ENCODE measurements at places on chromosomes 3 and 15.

DNA sequence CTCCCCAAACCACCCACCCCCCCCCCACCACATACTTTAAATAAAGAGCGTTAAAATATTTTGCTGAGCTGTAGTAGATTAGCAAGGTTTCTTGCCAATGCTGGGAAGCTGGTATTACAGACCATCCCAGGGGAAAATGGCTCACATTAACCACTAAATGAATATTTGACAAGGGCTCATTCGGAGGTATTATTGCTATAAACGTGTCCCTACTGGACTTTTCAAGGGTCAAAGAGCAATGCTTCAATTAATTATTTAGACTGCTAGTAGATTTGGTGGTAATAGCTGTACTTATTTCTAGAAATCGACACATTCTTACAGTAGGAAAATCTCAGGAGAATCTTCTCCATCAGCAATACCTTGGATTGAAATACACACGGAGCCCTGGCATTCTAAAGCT is 5.2 kb downstream of the SOX2 start:
- no peak for DNase-seq

DNA sequence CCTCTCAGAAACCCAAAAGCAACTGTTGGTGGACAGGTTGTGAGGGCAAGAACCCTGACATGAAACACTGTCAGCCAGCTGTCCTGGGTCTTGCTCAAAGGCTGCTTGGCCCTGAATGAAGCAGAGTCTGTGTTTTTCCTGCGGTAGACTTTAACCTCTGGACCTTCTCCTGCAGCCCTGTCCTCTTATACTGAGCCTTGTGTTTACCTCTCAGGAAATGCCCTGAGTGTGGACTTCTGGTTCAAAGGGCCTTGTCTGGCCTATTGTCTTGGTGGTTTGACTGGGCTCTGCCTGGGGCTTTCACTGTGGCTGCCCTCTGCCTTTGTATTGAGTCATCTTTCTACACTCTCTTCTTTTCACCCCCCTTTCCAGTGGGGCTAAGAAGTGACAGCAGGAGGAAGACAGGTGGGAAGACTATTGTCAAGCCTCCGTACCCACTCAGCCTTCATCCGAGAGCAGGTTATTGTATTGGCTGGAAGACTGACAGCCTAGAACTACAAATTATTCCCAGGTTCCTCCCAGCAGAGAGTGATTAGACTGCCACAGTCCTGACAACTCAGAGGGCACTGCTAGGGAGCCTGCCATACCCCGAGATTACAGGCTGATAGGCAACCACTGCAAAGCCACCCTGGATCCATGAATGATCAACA is 3.5 kb downstream of the SEC13 start:
- DNase-seq = no peak

DNA sequence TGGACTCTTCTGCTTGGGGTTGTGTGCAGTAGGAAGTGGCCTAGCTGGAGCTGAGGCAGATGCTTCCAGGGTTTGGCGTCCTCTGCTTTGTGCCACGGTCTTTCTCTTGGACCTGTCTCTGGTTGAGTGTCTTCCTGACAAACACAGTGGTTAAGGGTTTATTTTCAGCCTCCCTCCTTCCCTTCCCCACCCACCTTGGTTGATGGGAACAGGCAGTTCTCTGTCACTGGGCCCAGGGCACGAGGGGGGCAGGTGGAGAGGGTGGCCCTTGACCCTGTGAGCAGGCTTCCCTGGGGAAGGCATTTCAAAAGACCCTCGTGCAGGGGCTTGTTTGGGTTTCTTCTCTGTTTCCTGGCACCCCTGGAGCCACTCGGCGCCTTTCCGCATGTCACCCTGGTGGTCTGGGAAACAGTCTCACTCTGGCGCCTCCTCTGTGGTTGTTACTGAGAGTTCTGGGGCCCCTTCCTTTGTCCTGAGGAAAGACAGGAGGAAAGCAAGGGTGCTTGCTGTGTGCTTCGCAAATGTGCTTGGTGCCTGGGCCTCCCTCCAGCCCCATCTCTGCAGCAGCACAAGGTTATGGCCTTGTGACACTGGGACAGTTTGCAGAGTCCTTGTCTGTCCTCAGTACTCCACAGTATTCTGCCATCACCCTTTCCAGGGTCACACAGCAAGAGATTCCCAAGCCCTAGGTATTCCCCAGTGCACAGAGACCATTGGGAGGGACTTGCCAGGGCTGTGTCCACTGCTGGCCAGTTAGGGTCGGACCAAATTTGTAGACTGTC is 10.3 kb upstream of the STAB1 start:
- no peak for DNase-seq

DNA sequence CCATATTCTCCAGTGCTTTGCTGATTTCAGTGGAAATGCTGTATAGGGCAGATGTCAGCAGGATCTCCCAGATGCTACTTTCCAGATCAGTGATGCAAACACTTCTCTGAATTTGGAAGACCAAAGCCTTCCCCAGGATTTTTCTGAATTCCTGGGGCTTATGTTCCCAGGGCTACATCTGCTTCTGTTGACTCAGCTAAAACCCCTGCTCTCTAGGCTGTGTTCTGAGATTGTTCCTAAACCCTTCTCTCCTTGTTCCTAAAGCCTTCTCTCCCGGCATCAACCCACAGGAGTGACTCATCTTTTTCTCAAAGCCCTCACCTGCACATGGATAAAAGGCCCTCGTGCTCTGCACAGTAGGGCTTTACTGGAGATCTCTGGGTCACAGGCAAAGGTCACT is 35.5 kb downstream of the FAH start:
- DNase-seq = no peak

- no peak for DNase-seq
Measured at GRCh38 chr3:190581041-190581541, 67.2 kb downstream of the IL1RAP start.

GRCh38 chr3:187986514-187986934 is 167.4 kb upstream of the LPP start:
- DNase-seq = no peak

All from stimulated activated CD4-positive, alpha-beta T cell treated with anti-CD3 and anti-CD28 coated beads, Interleukin-1b, Interleukin-23, amount 100 ng/mL, for 1 hour (primary cell).